Neural cell (in vitro differentiated cells): ENCODE measurements at places on chromosomes 2 and 18. TPM values are rescaled to one million over a fixed set of nuclear protein-coding genes. Genes with fewer than 3 reads are reported as not detected.

The SP110 gene
- polyA plus RNA-seq = not detected in 2 replicates

The GKN2 gene
- not detected in 2 replicates for polyA plus RNA-seq

The CDH7 gene
- 6.3 and 7.4 TPM in 2 replicates for polyA plus RNA-seq

The SNED1 gene
- 0.04 and 0.32 TPM in 2 replicates for polyA plus RNA-seq

The HSPE1 gene
- polyA plus RNA-seq = 136 and 177 TPM in 2 replicates

The CACNB4 gene
- polyA plus RNA-seq = 29.0 and 31.1 TPM in 2 replicates

The ABCG5 gene
- polyA plus RNA-seq = 0.38 TPM in 1 of 2 replicates, not detected in the other

The PREPL gene
- polyA plus RNA-seq = 217 and 236 TPM in 2 replicates

The MYO5B gene
- 0.38 and 0.42 TPM in 2 replicates for polyA plus RNA-seq

The IL1R2 gene
- not detected in 2 replicates for polyA plus RNA-seq

The CNTNAP5 gene
- polyA plus RNA-seq = 19.3 and 39.0 TPM in 2 replicates
